CD4-positive, alpha-beta T cell treated with Interleukin-15 for 1 hour (primary cell): ENCODE measurements at places on chromosomes 1 and 21.
A peak's percentile ranks its signal among the peaks of the same experiment; 100 is the strongest.

- DNase-seq, result no peak
These were observed 9.0 kb downstream of the MGST3 start for GRCh38 chr1:165639821-165640623.

- DNase-seq, result no peak
These were observed 114.1 kb upstream of the CD34 start for GRCh38 chr1:208025031-208025430.

DNA sequence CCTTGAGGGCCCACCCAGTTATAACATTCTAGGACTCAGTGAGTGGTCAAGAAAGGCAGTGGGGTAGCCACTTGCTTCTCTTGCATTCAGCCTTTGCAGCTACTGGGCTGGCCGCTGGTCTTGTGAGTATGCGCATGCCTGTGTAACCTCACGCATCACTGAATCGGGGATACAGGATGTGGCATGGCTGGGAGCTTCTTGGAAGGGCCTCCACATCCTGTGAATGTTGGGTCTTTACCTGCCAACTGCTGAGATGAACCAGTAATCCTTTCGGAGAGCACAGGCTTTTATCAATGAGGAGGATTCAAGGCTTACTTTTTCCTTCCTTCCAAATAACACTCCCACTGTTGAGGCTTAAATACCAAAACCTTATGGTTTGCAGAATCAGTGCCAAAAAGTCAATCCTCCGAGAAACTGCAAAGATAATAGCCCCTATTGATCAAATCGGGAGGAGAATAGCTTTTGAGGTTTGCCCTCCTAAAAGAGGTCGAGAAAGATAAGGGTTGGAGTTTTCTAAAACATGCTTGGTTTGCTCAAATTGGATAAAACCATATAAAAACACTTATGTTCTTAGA is 198.9 kb upstream of the UBE2U start:
- no peak for DNase-seq

GRCh38 chr1:211697356-211697755 is 21.9 kb upstream of the NEK2 start:
- peak; percentile 74 for DNase-seq

- DNase-seq, result no peak
These were observed 3.6 kb downstream of the PEA15 start for GRCh38 chr1:160208557-160209320.

DNA sequence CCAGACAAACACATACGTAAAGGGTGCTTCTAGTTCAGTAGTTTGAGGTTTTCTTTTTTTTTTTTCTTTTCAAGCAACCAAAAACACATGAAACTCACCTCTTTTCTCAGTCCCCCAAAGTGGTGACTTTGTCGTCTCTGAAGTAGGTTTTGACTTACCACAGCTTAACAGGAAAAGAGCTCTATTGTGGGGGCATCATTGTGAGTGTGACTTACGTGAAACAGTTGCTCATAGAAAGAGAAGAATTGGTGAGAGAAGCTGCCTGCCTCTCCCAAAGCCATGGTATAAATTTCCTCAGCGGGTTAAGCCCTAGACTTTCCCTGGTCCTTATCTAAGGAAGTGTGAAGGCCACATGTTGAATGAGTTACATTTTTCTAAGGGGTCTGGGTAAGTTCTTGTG is 11.9 kb downstream of the FASLG start:
- no peak for DNase-seq

DNA sequence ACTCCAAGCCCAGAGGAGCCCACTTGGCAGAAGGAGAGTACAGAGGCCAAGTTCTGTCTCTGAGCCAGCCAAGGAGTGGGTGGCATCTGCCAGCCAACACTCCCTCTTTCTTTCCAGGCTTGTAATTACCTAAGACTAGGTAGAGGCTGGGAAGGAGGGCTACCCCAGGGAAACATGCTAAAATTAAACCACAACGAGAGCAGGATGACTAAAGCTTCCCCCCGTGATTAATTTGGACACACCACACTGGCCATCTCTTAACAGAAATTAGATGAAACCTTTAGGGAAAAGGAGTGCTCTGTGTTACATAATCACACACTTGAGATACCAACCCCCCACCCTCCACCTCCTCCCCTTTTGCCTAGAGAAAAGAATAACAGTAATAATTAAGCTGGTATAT is 102.1 kb upstream of the ZC3H12A start:
- DNase-seq, result no peak

GRCh38 chr1:216937491-216937890 is 214.3 kb upstream of the ESRRG start:
- DNase-seq, result no peak

DNA sequence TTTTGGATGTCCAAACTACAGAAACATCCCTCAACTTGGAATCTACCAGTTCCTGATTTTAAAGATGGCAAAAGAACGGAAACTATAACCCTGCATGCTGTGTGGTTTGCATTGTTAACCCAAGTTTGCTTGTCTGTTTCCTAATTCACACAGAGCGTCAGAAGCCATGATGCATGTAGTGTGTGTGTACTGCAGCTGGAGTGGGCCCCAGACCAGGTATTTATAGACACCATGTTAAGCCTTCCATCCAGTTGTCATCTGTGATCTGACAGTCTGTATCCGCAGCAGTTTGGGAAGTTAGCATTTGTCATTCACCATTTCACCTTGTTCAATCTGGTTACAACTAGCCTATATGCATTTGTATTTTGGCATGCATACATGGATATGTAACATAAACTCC is 27.7 kb upstream of the PLEKHM2 start:
- DNase-seq, result no peak

GRCh38 chr1:179447489-179447888 is 81.7 kb downstream of the AXDND1 start:
- DNase-seq, result no peak

- no peak for DNase-seq
These were observed 217.5 kb upstream of the PLXNA2 start for GRCh38 chr1:208461680-208462079.
